ENCODE measurements at places on chromosomes 6 and 20.

- DNase-seq = no peak
Observed at GRCh38 chr6:72974276-72974675, 251.0 kb downstream of the KHDC1L start.

DNA sequence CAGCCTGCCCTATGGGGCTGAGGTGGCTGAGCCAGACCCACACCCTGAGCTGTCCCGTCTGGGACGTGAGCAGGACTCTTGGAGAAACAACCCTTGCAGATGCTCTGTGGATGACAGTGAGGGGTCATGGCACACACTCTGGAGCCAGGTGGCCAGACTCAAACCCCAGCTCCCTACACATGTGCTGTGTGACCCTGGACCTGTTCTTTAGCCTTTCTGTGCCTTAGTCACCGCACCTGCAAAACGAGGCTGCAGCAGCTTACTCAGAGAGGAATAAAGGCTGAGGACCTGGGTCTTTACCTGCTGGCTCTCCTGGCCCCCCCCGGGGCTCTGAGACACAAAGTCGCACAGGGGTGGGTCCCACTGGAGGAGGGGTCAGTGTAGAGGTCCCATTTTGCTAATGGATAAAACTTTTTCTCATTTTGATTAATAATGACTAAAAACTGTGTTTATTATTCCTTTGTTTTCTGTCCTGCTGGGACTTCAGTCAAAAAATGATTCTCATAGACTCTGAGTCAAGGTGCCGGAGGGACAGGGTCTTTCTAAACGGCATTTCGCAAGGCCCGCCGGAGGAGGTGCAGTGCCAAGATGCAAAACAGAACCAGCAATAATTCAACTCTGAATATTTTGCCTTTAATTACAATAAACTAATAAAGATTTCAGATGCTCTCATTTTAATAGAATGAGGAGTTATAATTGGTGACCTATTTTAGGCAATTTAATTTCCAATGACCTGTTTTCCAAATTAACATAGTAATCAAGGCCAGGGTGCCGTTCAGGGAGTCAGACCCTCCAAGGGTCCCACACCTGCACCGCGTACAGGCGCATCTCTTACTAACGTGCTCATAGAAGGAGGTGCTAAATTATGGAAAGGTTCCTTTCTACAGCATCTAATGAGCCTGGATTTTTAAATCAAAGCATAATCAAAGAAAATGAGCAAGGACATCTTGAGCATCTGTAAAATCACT lies 62.4 kb downstream of the YTHDF1 start:
- no peak for DNase-seq

- DNase-seq = no peak
Observed at GRCh38 chr6:67875877-67876383, 759.2 kb upstream of the ADGRB3 start.

DNA sequence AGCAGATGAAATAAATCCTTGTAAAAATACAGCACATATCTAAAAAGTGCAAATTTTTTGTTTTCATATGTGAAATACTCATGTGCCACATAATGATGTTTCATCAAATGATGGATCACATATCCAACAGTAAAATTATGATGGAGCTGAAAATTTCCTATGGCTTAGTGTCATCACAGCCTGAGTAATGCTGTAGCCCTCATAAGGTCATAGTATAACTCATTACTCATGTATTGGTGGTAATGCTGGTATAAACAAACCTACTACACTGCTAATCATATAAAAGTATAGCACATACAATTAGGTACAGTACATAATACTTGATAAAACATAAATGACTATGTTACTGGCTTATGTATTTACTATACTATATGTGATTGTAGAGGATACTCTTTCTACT lies 12.9 kb downstream of the TSPYL1 start:
- no peak for DNase-seq

GRCh38 chr6:37095997-37096396 lies 74.0 kb upstream of the PIM1 start:
- DNase-seq = no peak

DNA sequence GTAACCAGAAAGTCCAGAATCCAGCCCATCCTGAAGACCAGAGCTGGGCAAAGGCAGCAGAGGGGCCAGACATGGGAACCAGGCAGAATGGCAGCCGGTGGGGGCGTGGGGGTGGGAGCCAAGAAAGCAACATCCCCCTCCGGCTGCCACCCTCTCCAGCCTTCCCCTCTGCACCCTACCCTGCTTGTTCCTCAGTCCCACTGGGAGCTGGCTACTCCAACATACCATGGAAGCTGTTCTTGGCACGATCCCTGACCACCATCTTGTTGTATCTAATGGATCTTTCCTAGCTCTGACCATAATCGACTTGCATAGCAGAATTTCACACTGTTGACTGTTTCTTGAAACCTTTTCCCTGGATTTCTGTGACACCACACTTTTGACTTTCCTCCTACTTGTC lies 30.2 kb downstream of the ADA start:
- no peak for DNase-seq

GRCh38 chr6:44301106-44301505 lies 12.0 kb downstream of the AARS2 start:
- no peak for DNase-seq
